ENCODE measurements at places on chromosomes 6 and 20.
A peak's percentile ranks its signal among the peaks of the same experiment; 100 is the strongest.

DNA sequence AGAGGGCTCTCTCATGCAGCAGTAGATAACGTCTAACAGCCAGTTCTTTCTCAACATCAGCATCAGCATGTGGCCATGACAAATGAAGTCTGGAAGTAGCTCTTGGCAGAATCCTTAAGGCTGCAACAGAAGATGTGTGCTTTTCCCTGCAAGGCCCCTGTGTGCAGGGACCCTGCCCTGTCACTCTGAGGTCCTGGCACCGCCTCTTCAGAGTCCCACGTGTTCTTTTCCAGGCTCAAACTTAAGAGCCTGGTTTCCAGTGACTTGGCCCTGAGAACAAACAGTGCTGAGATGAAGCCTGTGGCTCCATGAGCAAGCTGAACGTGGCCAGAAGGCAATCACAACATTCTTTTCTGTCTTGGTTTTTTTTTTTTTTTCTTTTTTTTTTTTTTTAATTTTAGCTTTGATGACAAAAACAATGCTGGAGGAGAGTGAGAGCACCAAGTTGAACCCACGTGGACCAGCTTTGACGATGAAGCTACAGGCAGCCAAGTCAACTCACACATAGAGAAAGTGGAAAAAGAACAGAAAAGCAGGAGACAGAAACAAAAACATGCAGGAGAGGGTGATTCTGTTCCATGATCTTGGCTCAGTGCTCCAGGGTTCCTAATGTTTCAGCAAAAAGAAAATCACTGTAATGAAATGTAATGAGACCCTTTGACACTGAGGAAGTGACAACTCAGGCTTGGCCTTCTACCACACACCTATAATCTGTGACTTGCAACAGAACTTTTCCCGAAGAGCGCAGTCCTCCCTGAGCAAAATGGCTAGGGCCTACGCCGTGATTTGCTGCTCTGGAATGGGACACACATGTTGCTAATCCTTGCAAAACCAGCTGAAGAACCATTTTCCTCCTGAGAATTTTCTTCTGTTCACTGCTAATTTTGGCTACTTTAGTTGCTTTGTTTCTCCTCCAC is 86.1 kb downstream of the FOXC1 start:
- peak; percentile 44 for DNase-seq

- DNase-seq, result peak; percentile 44
These were observed 736.4 kb upstream of the MARCKS start for GRCh38 chr6:113120582-113121285.

- DNase-seq, result no peak
These were observed 16.2 kb downstream of the TFAP2A start for GRCh38 chr6:10398446-10399218.

GRCh38 chr20:22833851-22834250 is 201.3 kb upstream of the SSTR4 start:
- no peak for DNase-seq

DNA sequence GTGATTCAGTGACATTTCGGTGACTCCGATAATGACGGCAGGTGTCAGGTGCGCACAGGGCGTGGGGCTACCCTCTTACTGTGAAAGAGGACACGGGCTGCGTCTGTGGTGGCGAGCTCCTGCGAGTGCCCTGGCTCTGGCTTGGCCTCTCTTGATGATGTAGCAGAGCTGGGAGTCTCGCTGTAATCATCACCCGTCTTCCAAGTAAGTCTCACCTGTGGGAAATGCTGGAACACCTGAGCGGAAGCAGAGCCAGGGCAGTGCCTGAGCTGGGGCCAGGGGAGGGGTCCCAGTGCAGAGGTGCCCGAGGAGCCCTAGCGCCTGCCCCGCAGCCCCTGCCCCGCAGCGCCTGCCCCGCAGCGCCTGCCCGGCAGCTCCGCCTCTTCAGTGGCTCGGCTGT is 4.8 kb downstream of the OSBPL2 start:
- no peak for DNase-seq

DNA sequence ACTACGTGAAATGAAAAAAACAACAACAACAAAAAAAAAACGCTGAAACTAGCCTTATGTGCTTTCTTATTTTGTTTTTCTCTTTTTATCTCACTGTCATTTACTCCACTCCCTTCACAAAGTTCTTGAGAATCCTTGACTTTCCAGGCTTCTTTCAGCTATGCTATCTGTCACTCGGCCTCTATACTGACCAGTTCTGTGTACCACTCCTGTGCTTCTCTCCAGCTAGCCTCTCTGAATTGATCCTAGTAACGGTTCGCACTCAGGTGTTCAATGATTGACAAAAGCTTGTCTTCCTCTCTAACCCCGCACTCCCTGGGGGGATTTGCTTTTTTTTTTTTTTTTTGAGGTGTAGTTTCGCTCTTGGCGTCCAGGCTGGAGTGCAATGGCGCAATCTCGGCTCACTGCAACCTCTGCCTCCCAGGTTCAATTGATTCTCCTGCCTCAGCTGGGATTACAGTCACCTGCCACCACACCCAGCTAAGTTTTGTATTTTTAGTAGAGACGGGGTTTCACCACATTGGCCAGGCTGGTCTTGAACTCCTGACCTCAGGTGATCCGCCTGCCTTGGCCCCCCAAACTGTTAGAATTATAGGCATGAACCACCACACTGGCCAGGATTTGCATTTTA is 31.8 kb downstream of the MLIP start:
- no peak for DNase-seq

- DNase-seq, result no peak
These were observed 14.0 kb upstream of the HLA-F start for GRCh38 chr6:29709188-29709587.

GRCh38 chr20:12287575-12287974 is 369.9 kb downstream of the BTBD3 start:
- no peak for DNase-seq

DNA sequence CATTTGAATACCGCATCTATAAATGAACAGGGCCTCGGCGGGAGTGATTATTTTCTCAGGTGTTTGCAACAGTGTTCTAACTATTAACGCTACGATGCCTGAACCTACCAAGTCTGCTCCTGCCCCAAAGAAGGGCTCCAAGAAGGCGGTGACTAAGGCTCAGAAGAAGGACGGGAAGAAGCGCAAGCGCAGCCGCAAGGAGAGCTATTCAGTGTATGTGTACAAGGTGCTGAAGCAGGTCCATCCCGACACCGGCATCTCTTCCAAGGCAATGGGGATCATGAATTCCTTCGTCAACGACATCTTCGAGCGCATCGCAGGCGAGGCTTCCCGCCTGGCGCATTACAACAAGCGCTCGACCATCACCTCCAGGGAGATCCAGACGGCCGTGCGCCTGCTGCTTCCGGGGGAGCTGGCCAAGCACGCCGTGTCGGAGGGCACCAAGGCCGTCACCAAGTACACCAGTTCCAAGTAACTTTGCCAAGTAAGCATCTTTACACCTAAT is 70.9 kb downstream of the HFE start:
- DNase-seq, result peak; percentile 90

DNA sequence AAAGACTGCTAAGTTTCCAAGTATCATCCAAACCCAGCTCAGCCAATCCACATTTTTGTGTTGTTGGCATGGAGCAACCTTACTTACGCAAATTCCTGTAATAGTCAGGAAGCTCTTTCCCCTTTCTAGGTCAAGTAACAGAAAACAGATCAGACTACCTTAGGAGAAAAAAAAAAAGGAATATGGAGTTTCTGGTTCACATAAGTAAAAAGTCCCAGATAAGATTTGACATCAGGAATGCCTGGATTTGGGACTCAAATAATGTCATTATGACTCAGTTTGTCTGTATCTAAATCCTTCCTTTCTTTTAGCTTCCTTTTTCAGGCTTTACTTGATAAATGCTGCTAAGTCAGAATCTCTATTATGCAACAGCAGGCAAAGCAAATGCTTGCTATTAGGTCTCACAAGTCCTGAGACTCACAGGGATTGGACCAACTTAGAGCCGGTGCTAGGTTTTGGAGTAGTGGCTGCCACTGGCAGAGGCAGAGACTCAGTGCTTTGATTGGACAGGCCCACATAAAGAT is 44.5 kb downstream of the NCOA7 start:
- DNase-seq, result no peak

- DNase-seq, result no peak
These were observed 2.2 kb downstream of the BICRAL start for GRCh38 chr6:42783876-42784642.

DNA sequence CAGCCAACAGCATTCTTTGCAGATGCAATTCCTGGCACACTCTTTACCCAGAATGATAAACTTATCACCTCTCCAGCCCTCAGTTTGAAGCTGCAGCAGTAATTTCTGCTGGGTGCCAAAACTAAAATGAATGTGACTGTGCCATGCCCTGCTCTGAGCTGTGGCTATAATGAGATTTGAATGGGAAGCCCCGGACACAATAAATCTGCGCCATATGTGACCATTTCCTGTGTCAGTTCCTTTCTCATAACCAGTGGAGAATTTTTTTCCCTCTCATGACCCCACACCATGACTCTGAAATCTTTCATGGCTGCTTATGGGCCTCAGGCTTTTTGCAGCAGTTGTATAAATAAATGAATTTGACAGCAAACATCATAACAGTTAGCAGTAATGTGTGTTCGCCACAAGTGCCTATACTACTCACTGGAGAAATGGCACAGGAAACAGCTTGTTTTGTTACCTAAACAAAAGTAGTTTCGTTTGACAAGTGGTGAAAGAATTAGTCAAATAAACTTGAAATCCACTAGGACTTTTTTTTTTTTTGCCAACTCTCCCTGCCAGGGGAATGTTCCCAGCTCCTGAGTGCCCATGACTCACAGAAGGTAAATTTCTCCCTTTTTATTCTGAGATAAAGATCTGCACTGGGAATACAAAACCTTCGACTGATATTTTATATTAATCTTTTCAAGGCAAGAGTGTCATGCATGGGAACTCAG is 408.4 kb downstream of the PKHD1 start:
- DNase-seq, result no peak

GRCh38 chr20:19658137-19658536 is 99.9 kb upstream of the RIN2 start:
- DNase-seq, result no peak

DNA sequence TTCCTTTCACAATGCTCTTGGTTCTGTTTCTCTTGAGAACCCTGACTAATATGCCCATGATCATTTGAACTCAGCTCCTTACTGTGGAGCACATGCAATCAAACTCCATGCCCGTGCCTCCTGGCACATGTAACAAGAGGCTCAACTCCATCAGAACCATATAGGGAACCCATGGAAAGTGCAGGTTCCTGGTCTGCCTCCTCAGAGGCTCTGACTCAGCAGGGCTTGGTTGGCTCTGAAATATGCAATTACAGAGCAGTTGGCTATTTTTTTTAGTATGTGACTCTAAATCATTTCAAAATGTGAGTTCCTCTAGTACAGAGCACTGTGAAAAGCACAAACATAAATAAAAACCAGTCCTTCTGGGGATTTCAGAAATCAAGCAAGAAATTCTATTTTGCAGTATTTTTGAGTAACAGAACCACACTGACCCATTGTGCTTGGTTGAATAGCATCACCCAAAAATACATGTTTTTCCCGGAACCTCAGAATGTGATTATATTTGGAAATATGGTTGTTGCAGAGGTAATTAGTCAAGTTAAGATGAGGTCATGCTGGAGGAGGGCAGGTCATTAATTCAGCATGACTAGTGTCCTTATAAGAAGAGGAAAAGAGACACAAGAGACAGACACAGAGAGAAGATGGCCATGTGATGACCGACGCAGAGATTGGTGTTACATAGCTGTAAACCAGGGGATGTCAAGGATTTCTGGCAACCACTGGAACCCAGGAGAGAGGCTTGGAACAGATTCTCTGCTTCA is 13.2 kb upstream of the MAP3K4 start:
- DNase-seq, result no peak

DNA sequence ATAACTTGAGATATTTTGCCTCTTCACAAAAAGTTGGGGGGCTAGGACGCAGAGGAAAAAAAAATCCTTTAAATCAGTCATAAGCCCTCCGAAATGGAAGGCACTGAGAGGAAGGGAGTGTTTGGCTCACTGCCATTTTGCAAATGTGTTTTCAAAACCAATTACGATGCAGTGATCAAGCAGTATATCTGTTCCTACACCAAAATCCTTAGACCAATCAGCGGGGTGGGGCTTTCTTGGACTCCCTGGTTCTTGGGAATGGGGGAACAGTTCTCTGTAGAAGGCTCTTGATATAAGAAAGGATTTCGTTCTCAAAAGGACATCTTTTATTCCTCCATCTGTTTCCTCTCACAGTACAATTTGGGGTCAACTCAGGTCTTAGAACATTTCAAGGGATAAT is 478.6 kb upstream of the JARID2 start:
- no peak for DNase-seq

GRCh38 chr20:49387581-49387939 is 94.9 kb downstream of the KCNB1 start:
- no peak for DNase-seq

DNA sequence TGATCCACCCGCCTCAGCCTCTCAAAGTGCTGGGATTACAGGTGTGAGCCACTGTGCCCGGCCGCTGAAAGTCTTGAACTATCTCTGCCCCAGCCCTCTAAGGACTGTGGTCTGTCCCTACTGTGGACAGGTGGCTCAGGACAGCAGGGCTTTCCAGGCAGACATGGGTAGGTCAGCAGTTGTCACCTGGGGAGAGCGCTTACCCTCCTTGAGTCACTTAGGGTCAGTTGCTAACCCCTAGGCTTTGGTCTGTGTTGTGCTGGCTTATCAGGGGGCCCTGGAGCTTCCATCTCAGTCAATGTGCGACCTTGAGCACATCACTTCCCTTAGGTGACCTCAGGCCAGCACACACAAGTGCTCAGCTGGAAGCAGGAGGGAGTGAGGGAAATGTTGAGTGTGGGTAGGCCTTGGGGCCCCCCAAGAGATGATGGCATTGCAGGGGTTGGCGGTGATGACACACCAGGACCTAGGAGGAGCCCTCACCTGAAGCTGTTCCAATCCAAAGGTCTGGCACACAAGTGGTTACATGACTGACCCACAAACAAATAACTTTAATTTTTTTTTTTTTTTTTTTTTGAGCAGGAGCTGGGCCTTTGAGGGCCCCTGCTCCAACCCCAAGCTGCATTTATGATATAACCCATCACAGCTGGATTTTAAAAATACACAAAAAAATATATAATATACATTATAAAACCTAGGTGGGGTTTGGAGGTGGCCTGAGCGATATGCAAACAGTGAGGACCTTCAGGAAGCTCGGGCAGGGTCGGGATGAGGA is 5.1 kb downstream of the RPL10A start:
- DNase-seq, result no peak

DNA sequence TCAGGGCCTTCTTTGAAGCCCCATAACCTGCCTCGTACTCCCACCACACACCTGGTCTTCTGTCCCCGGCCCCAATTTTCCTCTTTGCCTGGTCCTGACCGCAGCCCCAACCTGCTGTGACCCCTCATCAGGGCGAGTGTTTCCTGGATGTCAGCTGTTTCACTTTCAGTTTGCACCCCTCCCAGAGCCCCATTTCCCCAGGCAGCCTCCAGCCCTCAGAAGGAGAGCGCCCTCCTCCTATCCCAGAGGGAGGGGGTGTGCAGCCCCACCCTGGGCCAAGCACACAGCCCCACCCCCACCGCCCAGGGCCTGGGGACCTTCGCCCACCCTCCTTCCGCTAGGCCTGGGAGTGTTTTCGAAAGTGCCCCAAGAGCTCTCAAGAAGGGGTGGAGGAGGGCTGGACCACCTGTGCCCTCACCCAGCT is 1.5 kb downstream of the BAK1 start:
- DNase-seq, result no peak

- DNase-seq, result no peak
These were observed 1.2 kb upstream of the DYNLRB1 start for GRCh38 chr20:34514897-34515483.
